ENCODE measurements at places on chromosomes 12 and 14.
A peak's percentile ranks its signal among the peaks of the same experiment; 100 is the strongest.

DNA sequence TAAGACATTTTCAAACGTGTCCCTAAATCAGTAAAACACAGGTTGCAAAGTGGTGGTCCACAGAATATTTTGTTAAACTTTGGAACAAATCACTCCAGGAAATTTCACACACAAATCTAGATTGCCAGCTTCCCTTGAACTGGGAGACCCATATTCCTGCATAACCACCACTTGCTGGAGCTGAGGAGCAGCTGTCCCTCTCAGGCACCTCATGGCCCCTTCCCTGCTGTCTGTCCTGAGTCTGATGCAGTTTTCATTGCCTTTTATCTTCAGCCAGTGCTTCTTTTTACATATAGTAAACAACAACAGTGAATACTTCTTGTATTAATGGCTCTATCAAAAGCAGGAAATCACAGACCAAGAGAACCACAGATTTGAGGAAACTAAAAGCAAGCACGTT is 289.3 kb downstream of the MED13L start:
- DNase-seq = no peak

- DNase-seq = no peak
These were observed 23.4 kb upstream of the EID3 start for GRCh38 chr12:104280111-104280510.

DNA sequence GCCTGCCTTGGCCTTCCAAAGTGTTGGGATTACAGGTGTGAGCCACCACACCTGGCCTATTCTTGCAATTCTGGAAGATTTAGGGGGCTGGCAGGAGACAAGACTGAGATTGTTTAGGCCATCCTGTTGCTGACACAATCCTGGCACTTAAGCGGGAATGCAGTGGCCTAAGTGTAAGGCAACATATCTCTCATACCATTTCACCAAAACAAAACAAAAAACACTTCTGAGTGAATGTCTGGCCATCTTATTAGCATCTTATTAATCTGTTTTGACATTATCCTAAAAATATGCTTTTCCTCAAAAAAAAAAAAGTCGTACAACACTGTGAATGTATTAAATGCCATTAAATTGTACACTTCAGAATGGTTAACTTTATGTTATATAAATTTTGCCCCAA is 67.6 kb downstream of the DENND5B start:
- DNase-seq = no peak

GRCh38 chr12:24909667-24910066 is 39.2 kb downstream of the BCAT1 start:
- DNase-seq = peak; percentile 89
